ENCODE measurements at places on chromosomes 7 and 10. TPM values are rescaled to one million over a fixed set of nuclear protein-coding genes. Genes with fewer than 3 reads are reported as not detected.

The TUBB8 gene
- 0.24 TPM for total RNA-seq

The LRRC4 gene
- total RNA-seq: 16.1 TPM

The STEAP1 gene
- 188 TPM for total RNA-seq

The AGAP9 gene
- 9.5 TPM for total RNA-seq

The FAM25A gene
- not detected for total RNA-seq

The PALD1 gene
- total RNA-seq: 9.9 TPM

The FBXL13 gene
- total RNA-seq: 0.37 TPM

The PRKCQ gene
- not detected for total RNA-seq

The TM9SF3 gene
- total RNA-seq: 115 TPM

The EZH2 gene
- total RNA-seq: 123 TPM

The CDNF gene
- 0.34 TPM for total RNA-seq

The MYOF gene
- total RNA-seq: 24.2 TPM

The ZWINT gene
- total RNA-seq: 104 TPM

The CALHM2 gene
- 5.9 TPM for total RNA-seq

The PNLIPRP3 gene
- not detected for total RNA-seq

GRCh38 chr10:79563426-79563825 lies 3.2 kb upstream of the SFTPA2 start:
- DNase-seq: no peak

- DNase-seq: no peak
Observed at GRCh38 chr10:119509909-119510451, 32.5 kb downstream of the RGS10 start.

DNA sequence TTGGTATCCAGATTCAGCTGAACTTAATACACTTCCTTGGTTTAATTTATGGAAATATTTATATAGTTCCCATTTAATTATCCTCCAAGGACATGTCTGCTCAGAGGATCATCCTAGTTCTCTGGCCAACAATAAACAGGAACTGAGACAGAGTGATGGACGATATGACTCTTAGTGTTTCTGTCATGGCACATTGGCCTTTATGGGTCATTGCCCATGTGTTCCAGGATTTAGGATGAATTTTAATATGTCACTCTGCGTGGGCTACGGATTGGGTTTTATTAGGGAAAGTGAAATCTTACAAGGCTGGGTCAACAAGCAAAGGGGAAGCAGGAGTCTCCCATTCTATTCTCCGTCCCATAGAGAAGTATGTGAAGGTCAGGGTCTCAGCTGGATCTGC lies 18.8 kb upstream of the TNPO3 start:
- no peak for DNase-seq

GRCh38 chr7:122140918-122141317 lies 3.1 kb downstream of the AASS start:
- peak; percentile 73 for DNase-seq

DNA sequence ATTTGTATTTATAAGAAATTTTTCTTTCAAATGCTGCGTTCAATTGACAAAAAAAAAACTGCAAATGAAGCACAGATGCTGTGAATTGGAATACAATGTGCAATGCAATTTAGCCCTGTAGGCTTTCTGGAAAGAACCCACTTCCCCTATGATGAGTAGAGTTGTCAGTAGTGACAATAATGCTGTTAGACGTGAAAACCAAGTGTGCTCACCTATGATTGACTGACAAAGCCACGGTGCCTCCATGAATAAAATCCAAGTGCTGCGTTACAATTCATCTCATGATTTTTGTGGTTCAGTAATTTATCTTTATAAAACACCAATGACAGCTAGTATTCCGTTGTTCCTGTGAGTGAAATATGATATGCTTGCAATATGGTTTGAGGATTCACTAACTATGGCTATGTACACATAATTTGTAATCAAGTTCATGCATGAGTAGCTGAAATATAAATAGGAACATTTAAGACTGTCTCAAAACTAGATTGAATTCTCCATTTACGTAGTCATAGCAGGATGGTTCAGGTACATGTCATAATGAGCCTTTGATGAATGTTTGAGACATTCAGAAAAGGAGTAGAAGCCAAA lies 1160.3 kb downstream of the CNTNAP2 start:
- DNase-seq: no peak

- DNase-seq: no peak
Observed at GRCh38 chr7:921581-922333, 32.7 kb downstream of the ADAP1 start.

- DNase-seq: peak; percentile 95
Observed at GRCh38 chr10:77877441-77878344, 48.9 kb downstream of the DLG5 start.

- DNase-seq: no peak
Observed at GRCh38 chr10:1736144-1736971, 967 bp downstream of the ADARB2 start.

GRCh38 chr10:31615129-31615528 lies 296.1 kb downstream of the ZEB1 start:
- DNase-seq: no peak

DNA sequence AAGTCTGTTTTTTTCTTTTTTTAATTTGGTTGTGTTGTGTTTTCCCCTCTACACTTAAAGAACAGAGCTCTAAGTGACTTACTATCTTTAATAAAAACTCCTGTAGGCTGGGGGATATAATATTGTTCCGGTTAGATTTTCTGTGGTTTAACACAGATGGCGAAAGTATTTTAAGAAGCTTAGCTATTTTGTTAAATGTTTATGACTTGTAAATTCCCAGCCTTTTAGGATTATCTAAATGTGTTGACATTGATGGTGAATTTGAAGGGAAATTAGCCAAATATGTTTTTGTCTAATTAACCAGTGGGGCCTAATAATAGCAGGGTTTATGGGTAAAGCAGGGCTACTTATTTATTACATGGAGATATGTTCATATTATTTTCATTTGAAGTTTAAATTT lies 538.5 kb downstream of the INHBA start:
- DNase-seq: no peak

DNA sequence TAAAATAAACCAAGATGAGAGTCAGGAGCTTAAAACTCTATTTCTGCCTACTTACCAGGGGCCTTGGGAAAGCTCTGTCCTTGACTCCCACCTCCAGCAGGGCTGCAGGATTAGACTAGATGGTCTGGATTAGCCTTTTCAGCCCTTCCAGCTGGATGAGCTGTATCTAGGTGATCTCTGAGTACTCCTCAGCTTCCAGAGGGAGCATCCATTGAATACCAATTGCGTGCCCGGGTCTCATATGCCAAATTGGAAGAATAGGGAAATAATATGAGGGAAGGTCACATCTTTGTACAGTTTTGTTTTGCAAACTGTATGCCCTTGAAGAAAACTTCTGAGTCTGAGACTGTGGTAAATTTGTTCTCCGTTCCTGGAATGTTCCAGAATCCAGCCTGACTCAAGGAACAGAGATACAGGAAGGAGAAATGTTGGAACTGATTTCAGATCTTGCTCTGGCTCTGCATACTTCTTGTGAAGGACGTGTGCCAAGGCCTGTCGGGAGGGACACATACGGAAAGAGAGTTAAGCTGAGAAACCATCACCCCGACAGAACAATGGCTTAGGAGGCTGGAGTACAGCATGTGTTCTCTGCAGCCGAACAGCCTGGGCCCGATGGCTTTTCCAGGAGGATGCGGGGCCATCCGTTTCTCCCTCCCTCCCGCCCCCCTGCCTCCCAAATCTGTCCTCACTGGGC lies 44.9 kb downstream of the MINDY4 start:
- DNase-seq: no peak

Measured in A673 (cell line).